GM23248 (cell line): ENCODE measurements at places on chromosomes 12 and 14.

DNA sequence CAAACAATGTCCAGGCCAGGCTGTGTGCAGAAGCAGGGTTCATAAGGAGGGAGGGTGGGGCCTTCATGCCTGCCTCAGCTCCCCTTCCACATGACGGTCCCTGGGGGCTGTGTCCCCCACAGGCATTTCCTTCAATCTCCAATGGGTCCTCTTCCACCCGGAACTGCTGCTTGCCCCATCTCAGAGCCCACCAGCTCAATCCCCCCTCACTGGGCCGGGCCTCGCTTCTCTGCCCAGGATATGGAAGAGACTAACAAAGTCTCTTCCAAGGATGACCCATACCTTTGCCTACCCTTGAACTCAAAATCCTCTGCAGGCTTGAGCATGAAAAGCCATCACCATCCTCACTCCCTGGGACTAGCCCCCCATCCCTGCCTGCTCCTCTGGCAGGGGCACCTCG lies 28.4 kb upstream of the FAM181A start:
- no peak for DNase-seq

- no peak for DNase-seq
These were observed 452.4 kb downstream of the KCNH5 start for GRCh38 chr14:62592877-62593276.

DNA sequence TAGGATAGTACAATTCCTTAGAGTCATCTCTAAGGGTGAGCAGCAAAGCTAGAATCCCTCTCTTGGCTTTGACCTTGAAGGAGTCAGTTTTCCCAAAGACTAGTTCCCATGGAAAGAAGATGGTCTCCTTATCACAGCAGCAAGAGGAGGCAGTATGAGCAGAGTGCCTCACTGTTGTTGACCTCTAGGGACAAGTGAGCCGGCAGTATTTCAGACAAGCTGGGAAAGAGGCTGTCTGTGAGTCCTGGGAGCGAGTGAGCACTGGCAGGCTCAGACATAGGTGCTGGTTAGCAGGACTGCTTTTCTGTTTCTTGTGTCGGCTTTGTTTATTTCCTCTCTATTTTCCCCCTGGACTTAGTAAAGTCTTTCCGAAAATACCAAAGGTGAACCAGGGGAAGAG lies 60.7 kb downstream of the NTF3 start:
- DNase-seq, result no peak

DNA sequence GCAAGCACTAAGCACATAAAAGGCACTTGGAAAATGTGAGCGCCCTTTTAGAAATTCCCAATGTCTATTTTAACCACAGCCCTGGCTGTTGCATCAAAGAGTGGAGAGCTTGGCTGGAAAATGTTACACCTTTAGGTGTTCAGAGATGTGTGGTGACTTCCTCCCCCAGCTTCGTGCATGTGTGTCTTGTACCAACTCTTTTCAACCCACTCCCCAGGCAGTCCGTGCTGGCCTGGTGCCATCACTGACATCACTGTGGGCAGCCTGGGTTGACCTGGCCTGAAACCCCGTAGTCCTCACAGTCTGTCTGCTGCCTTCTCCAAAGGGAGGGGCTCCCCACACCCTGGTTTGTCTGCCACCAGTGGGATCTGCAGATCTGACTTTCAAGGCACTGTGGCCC lies 101.8 kb downstream of the SCARB1 start:
- DNase-seq, result no peak

- DNase-seq, result no peak
These were observed 48.8 kb upstream of the CHST11 start for GRCh38 chr12:104407922-104408321.

DNA sequence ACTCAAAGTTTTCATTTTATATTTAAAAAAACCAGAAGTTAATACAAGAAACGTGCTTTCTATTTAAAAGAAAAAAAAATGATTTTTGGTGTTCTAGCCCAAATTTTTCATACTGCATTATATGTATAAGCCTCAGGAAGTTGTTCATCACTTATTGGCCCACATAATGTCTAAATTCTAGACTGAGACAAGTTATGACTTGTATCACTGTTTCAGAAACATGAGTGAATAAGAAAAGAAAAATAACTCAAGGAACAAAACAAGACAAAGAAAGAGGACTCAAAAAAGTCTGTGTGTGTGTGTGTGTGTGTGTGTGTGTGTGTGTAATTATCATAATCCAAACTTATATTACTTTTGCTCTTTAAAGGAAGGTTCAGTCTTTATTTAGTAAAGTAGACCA lies 929.8 kb downstream of the GALC start:
- no peak for DNase-seq

- DNase-seq, result peak; percentile 25
These were observed 63.3 kb downstream of the GTF2A1 start for GRCh38 chr14:81157431-81157830.

- DNase-seq, result no peak
These were observed 13.6 kb downstream of the ACADS start for GRCh38 chr12:120739031-120739762.

- DNase-seq, result no peak
These were observed 69.3 kb downstream of the PRKD1 start for GRCh38 chr14:29858299-29858698.

GRCh38 chr14:103542605-103543088 lies 13.7 kb downstream of the TRMT61A start:
- DNase-seq, result peak; percentile 67

- DNase-seq, result peak; percentile 62
These were observed at the start of gene NCOR2 for GRCh38 chr12:124566997-124567672. Gene NCOR2, minus strand, starts transcription at chr12:124567612. Its CDS starts 72,361 bp downstream, at chr12:124495251.

- peak; percentile 61 for DNase-seq
These were observed 2.8 kb downstream of the IRF2BPL start for GRCh38 chr14:77025744-77026165.

DNA sequence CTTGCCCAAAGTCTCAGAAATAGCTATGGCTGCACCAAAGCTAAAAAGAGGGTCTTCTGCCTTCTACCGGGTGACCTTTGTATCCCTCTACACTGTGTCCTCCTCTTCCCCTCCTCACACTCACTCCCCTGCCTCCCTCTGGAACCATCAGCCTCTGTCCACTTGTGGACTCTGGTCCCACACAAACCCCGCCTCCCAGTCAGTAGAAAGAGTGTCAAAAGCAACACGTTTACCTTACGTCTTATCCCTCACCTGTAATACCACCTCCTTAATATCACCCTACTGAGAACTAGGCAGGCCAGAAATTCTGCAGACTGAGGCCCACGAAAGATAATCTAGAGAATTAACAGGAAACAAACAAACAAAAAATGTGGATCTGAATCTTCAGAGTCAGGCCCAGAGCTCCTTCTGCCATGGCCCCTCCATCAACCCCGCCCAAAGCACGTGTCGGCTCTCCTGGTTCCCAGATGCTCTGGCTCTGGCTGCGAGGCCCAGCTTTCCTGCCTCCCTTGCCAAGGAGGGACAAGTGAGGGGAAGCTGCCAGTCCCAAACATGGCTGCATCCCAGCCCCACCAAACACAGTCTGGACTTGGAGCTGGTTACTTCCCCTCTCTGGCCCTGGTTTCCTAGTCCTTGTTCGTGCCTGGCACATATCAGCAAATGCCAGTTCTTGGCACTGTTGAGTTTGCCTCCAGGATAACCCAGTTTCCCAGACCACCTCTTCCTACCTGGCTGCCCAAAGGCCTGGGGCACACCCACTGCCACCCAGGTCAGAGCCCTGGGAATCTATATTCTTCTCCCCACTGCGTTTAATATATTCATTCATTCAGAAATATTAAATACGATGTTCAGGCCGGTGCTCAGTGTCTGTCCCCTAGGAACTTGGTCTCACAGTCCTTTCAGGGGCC lies 2.7 kb downstream of the ACTN1 start:
- DNase-seq, result peak; percentile 69

- peak; percentile 15 for DNase-seq
These were observed 52.3 kb downstream of the TSPAN9 start for GRCh38 chr12:3129301-3130056.

DNA sequence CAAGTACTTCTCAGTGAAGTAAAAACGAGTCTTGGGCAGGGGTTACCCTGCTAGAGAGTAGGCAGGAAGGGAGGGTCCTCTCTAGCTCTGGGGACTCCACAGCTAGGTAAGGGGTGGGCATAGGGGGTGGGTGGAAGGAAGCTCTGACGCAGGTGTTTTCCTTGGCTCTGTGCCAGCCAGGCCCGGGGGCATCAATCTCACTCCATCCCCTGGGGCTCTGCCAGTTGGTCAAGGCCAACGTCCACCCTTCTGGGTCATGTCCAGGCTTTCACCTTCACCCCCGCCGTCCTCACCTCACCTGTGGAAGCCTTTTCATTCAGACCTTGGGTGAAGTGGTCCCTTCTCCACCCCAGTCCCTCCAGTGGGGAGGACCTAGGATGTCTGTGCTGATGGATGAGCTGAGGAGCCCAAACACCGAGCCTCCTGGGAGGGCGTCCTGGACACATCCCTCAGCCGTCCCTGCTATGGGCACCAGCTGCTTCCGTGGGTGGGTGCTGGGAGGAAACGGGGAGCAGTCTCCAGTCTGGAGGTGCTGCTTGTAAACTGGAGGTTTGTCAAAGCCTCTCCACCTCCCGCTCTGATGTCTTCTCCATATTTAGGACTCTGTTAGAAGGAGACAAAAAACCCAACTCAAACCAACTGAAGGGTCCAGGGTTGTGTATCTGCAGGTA lies 71.5 kb upstream of the SFSWAP start:
- DNase-seq, result no peak

DNA sequence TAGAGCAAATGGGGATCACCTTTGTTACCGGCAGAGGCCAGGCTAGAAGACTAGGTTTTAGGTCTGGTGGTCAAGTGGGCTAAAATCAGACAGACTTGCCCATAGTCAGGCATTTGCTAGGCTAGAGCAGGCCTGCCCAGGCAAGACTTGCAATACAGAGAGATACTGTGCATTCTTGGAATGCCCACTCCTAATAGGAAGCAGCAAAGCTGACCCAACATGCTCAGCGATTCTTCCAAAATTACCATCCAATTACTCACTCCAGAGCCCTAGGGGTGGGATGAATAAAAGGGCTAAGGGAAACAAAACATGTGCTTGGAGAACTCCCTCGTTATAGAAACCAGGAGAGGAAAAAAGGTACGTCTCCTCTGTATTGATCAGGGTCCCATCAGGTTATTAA lies 187.8 kb upstream of the AMIGO2 start:
- peak; percentile 24 for DNase-seq

DNA sequence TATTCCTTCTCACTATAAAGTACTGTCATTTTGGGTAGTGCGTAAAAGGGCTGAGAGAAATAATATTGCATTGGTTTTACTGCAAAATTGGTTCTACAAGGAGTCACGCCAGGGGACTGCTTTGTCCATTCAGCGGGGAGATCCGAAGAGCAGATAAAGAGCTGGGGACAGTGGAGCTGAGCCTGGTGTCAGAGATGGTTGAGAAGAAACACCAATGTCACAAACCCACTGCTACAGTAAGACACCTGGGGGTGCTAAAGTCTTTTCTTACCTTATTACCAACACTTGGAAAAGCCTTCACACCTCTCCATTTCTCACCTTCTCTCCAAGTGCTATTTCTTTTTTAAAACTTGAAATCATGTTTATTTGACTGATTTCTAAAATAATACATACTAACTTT lies 14.1 kb downstream of the IL31 start:
- DNase-seq, result no peak

- DNase-seq, result no peak
These were observed 746.4 kb upstream of the FLRT2 start for GRCh38 chr14:84783511-84783910.

DNA sequence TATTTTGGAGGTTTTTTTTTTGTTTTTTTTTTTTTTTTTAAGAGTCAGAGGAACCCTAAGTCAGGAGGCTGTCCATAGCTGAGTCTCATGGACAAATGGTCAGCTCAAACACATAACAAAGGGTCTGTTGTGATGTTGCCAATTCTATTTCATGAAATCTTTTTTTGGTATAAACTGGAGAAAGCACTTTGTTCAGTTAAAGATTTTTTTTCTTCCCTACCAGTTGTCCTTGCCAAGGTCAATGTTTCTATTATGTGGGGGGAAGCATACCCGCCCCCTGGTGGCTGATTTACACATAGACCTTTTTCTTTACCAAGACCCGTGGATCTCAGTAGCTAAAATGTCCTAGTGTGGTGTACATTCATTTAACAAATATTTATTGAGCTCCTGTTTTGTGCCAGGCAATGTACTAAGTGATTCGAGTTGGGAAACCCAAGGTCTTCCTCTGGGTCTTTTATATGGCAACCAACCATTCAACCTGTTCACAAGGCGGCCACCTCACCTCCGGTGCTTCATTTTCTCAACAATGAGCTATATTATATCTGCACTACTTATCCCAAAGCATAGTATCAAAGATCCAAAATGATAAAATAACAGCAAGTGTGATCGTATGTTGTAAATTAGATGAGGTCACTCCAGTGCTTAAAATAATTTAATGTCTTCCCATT lies 214.5 kb downstream of the PAH start:
- DNase-seq, result peak; percentile 67

DNA sequence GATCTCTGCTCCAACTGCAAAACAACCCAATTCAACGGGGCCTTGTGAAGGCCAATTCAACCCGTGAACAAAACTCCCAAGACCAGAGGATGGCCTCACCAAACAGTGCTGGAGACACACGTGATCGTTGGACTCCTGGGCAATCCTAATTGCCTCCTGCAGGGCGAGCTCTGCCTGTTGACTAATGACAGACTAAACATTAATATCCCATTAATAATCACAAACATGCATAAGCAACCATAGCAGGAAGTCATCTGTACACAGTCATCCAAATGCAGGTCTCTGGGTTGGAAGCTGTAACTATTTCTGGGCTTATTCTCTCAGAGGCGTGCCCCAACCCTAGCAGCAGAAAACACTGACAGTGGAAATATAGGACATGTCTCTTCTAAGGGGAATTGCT lies 21.0 kb downstream of the ANAPC5 start:
- DNase-seq, result peak; percentile 10

DNA sequence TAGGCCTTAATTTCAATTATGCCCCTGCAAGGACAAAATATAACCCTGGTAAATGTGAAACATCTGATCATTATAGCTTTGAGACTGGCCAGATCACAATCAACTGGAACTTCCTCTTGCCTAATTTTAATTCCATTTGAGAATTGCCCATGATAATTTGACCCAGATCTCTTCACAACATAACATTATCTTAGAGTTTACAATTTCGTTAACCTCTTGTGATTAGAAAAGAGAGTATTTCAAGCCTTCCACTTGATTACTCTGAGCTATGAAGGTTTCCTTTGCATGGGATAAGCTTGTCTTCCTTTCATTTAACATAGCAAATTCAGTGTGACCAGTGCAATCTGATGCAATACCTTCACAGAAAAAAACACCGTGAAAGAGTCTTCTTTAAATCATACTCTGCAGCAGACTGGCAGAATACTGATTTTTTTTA lies 143.6 kb downstream of the DUSP6 start:
- DNase-seq, result peak; percentile 50
